ENCODE measurements at places on chromosomes 11 and 22.
A peak's percentile ranks its signal among the peaks of the same experiment; 100 is the strongest.

DNA sequence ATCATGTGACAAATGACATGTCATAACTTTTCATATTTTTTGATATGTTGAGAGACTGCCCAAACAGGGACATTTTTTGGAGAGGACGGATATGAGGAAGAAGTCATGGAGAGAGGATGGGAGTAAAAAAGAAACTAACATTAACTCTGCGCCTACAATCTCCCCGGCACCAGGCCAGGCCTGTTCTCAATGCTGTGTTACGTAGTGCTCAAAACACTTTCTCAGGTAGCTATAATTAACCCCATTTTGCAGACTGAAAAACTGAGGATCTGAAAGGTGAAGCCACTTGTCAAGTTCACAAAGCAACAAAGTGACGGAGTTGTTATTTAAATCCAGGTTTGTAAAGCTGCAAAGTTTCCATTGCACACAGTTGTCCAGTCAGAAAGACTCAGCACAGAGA is 17.4 kb upstream of the NOX4 start:
- no peak for DNase-seq

DNA sequence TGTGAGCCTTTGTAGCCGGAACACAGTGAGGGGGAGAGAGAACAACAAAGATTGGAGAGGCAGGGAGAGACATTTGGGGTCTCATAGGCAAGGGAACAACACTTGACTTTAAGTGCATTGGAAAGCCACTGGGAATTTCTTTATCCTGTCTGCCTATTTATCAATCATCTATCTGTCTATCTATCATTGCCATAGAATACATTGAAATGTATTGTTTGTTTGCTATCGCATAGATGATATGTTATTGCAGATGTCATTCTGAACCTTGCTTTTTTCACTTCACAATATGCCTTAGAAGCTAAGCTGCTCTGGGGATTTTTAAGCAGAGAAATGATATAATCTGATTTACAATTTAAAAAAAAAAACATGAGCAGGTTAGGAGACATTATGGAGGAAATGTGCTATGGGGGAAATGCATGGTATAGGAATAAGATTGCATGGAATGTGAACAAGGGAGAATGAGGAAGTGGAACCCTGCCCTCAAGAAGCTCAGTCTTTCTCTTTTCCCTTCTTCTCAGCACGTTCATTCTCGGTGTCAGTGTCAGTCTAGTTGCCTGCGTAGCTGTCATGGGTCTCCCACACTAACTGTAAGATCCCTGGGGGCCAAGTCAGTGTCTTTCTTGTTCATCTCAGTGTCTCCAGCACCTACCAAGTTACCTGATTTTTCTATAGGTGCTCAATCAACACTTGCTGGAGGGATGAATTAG is 158.7 kb upstream of the ARHGAP20 start:
- no peak for DNase-seq

- DNase-seq: peak; percentile 65
These were observed 20.9 kb downstream of the ATXN10 start for GRCh38 chr22:45692549-45692948.

- no peak for DNase-seq
These were observed 141.7 kb upstream of the TBCEL start for GRCh38 chr11:120882175-120882574.

GRCh38 chr11:120547811-120548681 is 36.5 kb downstream of the GRIK4 start:
- peak; percentile 96 for DNase-seq

- peak; percentile 14 for DNase-seq
These were observed 49.4 kb downstream of the RSF1 start for GRCh38 chr11:77771135-77771534.

DNA sequence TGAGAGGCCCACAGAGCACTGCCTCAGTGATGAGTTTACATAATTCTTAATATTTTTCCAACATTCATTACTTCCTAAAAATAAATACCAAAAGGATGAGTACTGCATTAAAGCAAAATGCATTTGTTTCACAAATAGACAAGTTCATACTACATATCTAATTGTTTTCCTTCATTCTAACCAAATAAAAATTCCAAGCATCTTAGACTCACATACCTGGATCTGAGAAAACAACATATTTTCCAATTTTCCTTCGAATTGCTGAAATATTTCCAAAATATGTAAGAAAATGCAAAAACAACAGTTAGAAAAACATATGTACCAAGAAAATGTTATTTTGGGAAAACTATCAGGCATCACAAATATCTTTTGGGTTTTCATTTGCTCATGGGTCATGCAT is 127.9 kb upstream of the CEP126 start:
- no peak for DNase-seq

DNA sequence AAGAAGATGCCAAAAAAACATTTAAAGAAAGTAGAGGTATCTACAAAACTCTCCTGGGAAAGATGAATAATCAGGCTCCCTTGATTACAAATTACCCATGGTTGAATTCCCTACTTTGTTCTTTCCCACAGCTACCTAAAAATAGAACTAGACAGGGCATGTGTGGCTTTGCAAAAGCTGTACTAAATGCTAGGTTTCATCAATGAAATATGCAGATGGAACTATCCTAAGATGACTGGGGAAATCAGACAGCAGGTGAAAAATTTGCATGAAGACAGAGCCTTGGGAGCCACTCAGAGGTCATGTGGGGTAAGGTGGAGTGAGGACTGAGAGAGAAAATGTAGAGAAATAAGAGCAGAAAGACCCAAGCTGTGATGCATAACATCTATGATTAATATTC is 14.7 kb downstream of the LAYN start:
- peak; percentile 92 for DNase-seq

DNA sequence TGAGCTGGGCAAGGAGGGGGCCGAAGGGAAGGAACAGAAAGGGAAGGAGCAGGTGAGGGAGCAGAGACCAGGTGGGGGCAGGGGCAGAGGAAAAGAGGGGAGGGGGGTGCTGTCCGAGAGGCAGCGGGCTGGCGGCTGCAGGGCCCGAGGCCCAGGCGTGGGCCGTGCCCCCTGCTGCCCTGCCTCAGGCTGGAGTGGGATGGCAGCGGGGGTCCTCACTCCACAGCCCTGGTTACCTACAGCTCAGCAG is 2.3 kb downstream of the IGF2 start:
- no peak for DNase-seq

GRCh38 chr22:22075382-22076163 is 93.0 kb upstream of the TOP3B start:
- DNase-seq: no peak

GRCh38 chr22:36302439-36303114 is 49.6 kb downstream of the APOL1 start:
- no peak for DNase-seq

- no peak for DNase-seq
These were observed 10.5 kb downstream of the CXCR5 start for GRCh38 chr11:118894192-118894591.

GRCh38 chr11:69497221-69497787 is 15.8 kb downstream of the LINC01488 start:
- DNase-seq: peak; percentile 97

DNA sequence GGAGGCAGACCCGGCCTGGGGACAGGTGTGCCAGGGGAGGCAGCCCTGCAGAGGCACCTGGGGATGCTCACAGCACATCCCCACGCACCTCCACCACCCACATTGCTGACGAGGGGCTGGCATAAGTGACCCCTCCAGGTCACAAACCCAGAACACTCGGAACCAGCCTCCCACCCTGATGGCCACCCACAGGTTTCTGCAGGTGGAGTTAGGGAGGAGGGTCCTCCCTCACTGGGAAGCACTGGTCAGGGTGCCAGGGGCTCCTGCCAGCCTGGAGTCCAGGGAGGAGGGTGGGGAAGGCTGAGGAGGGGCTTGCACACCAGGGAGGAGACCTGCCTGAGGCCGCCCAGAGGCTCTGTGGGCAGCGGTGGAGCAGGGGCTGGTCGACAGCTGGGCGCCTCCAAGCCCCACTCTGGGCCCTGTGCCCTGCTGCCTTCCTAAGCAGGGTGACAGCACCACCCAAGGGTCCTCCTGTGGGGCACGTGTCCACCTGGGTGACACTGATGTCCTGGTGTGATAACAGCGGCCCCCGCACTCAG is 51.0 kb upstream of the CARS1 start:
- no peak for DNase-seq

GRCh38 chr11:64039012-64039665 is 3.4 kb downstream of the FLRT1 start:
- DNase-seq: no peak

Data from astrocyte (in vitro differentiated cells and primary cell).